ENCODE measurements at places on chromosomes 4 and X.

GRCh38 chr4:57098941-57099340 lies 11.2 kb downstream of the IGFBP7 start:
- no peak for DNase-seq

GRCh38 chr4:124096290-124096689 lies 616.2 kb downstream of the ANKRD50 start:
- no peak for DNase-seq

DNA sequence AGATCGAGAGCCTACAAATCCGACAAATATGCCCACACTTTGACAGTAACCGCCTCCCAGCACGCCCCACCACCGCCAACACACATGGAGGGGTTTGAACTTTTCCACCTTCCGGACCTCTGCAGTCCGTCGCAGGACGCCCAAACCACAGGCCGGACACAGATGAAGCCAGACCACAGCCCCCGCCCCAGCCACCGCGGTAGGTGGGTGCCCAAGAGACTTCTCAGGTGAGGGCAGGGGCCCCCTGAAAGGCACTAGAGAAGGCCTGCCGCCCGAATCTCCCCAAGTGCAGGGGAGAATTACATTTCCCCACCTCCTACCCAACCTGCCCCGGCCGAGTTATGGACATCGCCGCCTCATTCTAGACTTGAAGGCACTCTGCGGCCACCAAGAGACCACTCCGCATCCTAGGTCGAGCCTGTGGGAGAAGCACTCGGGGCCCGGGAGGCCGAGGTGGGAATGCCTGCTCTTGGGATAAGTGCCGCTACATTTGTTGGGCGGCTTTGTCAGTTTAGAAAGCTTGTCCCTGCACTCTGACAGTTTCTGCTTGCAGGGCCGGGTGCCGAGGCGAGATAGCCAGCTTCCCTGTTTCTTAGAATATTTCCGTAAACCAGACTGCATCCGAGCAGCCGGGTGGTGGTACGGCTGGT lies 21.5 kb downstream of the HAND2 start:
- no peak for DNase-seq

DNA sequence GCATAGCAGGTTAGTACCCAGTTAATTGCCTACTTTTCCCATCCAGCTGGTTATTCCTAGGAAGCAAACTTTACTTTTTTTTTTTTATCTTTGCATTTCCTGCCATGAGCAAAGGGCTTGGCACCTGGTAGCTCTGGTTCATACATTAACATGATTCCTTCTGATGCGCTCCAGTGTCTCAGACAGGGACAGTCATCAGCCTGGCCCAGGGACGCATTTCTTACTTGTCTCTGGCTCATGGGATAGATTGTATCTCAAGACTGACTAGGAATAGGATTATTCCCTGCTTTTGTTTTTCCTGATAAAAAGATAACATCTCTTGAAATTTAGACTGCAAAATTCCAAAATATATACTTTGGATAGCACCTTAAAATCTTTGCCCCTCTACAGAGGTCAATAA lies 571.5 kb upstream of the TENM3 start:
- DNase-seq: no peak
